ENCODE measurements at places on chromosomes 3 and 15. TPM values are rescaled to one million over a fixed set of nuclear protein-coding genes. Genes with fewer than 3 reads are reported as not detected.

CD96 gene
- not detected for total RNA-seq

CADPS gene
- total RNA-seq: not detected

TM4SF1 gene
- 2,525 TPM for total RNA-seq

ABHD14A gene
- total RNA-seq: 14.8 TPM

IQCH gene
- total RNA-seq: 1.6 TPM

ITIH1 gene
- not detected for total RNA-seq

LNP1 gene
- total RNA-seq: 0.85 TPM

NMNAT3 gene
- total RNA-seq: 1.4 TPM

CDCP1 gene
- 13.6 TPM for total RNA-seq

SLC15A2 gene
- 0.35 TPM for total RNA-seq

TOPBP1 gene
- total RNA-seq: 26.5 TPM

MYO5C gene
- 5.2 TPM for total RNA-seq

ATR gene
- total RNA-seq: 13.6 TPM

DOCK3 gene
- total RNA-seq: 0.50 TPM

FAM107A gene
- not detected for total RNA-seq

UBE2Q2 gene
- total RNA-seq: 34.1 TPM

C3orf70 gene
- not detected for total RNA-seq

GPR176 gene
- total RNA-seq: 11.0 TPM

CFAP91 gene
- total RNA-seq: not detected

ISLR2 gene
- 0.13 TPM for total RNA-seq

GOLGA8B gene
- total RNA-seq: 16.5 TPM

HAUS2 gene
- 18.4 TPM for total RNA-seq

TPRA1 gene
- 49.4 TPM for total RNA-seq

MELTF gene
- total RNA-seq: 51.7 TPM

DLEC1 gene
- total RNA-seq: 0.06 TPM

GP5 gene
- not detected for total RNA-seq

CHRM5 gene
- 0.01 TPM for total RNA-seq

CNTN6 gene
- total RNA-seq: not detected

LRRC31 gene
- not detected for total RNA-seq

TNNC1 gene
- 1.2 TPM for total RNA-seq
